ENCODE measurements at places on chromosomes 3 and 15.
A peak's percentile ranks its signal among the peaks of the same experiment; 100 is the strongest.

GRCh38 chr15:55681631-55682030, 61.3 kb downstream of the PRTG start:
- DNase-seq, result no peak

- no peak for DNase-seq
These were observed 92.1 kb downstream of the XRN1 start for GRCh38 chr3:142355692-142356091.

DNA sequence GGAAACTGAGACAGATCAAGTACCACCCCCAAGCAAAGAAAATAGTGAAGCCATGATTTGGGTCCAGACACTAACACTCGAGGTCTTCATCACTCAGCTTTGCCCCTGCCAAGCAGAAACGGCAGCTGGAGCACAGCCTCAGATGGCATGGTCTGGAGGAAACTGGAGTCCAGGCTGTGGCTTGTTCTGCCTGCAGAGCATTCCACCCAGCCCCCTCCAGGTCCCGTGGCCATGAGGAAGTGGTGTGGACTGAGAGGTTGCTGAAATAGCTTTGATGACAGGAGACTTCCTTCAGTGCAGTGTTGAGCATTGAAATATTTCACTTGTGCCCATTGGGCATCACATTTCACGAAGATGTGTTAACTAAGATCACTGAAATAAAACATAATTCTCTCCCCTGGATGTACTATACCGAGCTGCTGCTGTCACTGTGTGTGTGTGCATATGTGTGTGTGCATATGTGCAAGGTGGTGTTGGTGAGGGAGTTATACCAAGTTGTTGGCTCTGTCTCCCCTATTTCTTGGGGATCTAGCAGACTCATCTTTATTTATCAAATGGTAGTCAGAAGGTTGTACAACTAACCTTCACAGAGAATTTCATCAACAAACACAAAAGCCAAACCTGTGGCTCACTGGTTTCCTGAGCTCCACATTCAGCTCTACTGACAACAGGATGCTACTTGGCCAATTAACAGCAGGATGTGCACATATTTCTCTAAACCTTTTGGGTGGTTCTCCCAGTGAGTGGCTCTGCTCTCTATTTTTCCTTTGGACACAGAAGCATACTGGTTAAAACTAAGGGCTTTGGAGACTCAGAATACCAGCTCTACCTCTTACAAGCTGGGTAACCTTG, 660.1 kb upstream of the CFAP20DC start:
- no peak for DNase-seq

DNA sequence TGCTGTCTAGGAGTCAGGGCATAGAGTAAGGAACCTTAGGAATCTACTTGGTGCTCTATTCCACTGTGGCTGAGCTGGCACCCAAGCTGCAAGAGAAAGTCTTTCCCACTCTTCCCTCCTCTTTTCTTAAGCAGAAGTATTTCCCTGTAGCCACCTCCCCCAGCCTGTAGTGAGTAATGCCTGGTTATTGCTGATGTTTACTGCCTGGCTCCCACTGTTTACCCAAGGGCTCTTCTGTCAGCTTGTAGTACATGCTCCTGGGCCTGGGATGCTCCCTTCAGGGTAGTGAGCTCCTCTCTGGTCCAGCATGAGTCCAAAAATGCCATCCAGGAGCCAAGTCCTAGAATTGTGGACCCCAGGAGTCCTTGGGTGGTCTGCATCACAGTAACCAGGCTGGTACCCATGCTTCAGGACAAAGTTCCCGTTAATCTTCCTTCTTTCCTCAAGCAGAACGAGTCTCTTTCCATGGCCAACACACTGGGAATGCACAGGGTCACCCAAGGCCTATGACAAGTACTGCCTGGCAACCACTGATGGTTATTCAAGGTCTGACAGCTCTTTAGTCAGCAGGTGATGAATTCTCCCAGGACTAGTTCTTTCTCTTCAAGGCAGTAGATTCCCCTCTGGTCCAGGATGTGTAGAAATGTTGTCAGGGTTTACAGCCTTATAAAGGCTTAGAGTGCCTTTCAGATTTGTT, 17.6 kb downstream of the GALK2 start:
- no peak for DNase-seq

GRCh38 chr15:65342493-65342892, 35.3 kb downstream of the IGDCC3 start:
- no peak for DNase-seq

- DNase-seq, result peak; percentile 20
These were observed 116.2 kb downstream of the ROBO1 start for GRCh38 chr3:79651536-79652065.

DNA sequence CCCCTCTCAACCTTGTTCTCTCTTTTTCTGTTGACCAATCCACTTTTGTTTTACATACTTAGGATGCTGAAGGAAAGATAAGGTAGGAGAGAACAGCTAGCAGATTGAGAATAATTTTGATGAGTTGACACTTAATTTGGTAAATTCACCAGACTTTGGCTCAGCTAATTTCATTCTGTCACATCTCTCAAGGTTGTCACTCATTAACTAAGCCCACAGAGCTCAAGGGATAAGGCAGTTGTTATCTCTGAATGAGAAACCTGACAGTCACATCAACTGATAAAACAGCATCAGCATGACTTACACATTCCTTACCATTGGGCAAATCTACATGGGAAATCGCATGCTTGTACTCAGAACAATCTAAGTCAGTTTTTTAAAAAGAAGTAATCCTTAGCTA, 591.4 kb downstream of the NLGN1 start:
- DNase-seq, result no peak

- no peak for DNase-seq
These were observed 152.3 kb downstream of the XXYLT1 start for GRCh38 chr3:195118671-195119070.
